ENCODE measurements at places on chromosomes 11 and 22. TPM values are rescaled to one million over a fixed set of nuclear protein-coding genes. Genes with fewer than 3 reads are reported as not detected.

KRTAP5-2 gene
- not detected for total RNA-seq

TRIM49 gene
- not detected for total RNA-seq

TNRC6B gene
- 46.7 TPM for total RNA-seq

P4HA3 gene
- total RNA-seq, result not detected

IGLL5 gene
- total RNA-seq, result not detected

OR52I2 gene
- not detected for total RNA-seq

IL10RA gene
- total RNA-seq, result 364 TPM

CPT1B gene
- total RNA-seq, result 90.6 TPM

RAB3IL1 gene
- total RNA-seq, result not detected

VPS37C gene
- 7.7 TPM for total RNA-seq

TRIM51 gene
- not detected for total RNA-seq

Data from T-helper 2 cell treated with Interferon-gamma antibody and Interleukin-4, amounts not matched to agents 100 ng/mL and 5 ng/mL, for 36 hours (primary cell).